ENCODE measurements at places on chromosomes 5 and 9. TPM values are rescaled to one million over a fixed set of nuclear protein-coding genes. Genes with fewer than 3 reads are reported as not detected.
A peak's percentile ranks its signal among the peaks of the same experiment; 100 is the strongest.

Gene CTSL
- 89.0 TPM for total RNA-seq

DNA sequence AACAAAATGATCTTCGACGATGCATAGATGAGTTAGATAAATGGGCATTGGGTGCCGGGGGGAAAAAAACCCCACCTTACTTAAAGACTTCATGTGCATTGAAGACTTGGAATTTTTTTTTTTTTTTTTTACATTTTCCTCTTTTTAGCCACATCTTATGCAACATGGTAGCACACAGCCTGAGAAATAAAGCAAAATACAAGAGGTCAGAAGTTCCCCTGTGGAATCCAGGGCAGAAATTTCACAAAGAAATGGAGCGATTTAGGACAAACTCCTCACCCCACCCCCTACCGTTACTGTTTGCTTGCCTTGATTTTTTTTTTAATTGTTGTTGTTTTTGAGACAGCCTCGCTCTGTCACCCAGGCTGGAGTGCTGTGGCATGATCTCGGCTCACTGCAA lies 153.2 kb downstream of the GOLPH3 start:
- no peaks in the 10 kb centered on the region for H3K27me3 ChIP-seq
- no peak for DNase-seq
- no peak overlapping the region for H3K27ac ChIP-seq
- no peaks in the 10 kb centered on the region for H3K36me3 ChIP-seq
- peaks cover 5% of the 10 kb centered on the region for H3K4me1 ChIP-seq

GRCh38 chr9:137493364-137494103 lies 34.4 kb upstream of the NSMF start:
- no peak overlapping the region for H3K27ac ChIP-seq
- H3K36me3 ChIP-seq: no peaks in the 10 kb centered on the region
- no peaks in the 10 kb centered on the region for H3K4me1 ChIP-seq
- no peak for DNase-seq
- no peak overlapping the region for H3K4me3 ChIP-seq
- H3K27me3 ChIP-seq: no peaks in the 10 kb centered on the region

DNA sequence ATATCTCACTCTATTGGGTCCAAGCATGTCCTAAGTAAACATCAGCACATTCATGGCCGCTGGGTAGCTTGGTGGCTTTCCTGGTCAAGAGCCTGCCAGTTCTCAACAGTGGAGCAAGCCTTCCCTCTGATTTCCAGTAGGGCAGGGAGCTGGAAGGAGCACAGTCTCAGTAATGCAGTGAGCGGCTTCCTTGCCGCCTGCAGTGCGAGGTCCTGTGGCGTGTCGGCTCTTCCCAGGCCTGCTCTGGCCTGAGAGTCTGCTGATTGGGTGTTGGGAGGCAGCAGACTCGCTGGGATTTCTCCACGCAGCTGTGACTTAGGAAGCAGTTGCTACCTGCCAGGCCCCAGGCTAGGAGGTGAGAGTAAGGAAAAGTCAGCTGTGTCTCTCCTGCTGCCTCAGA lies 51.3 kb downstream of the SPTAN1 start:
- peaks cover 10% of the 10 kb centered on the region for H3K36me3 ChIP-seq
- no peak overlapping the region for H3K27ac ChIP-seq
- no peaks in the 10 kb centered on the region for H3K4me1 ChIP-seq
- no peak for DNase-seq
- no peaks in the 10 kb centered on the region for H3K27me3 ChIP-seq
- no peak overlapping the region for H3K4me3 ChIP-seq

DNA sequence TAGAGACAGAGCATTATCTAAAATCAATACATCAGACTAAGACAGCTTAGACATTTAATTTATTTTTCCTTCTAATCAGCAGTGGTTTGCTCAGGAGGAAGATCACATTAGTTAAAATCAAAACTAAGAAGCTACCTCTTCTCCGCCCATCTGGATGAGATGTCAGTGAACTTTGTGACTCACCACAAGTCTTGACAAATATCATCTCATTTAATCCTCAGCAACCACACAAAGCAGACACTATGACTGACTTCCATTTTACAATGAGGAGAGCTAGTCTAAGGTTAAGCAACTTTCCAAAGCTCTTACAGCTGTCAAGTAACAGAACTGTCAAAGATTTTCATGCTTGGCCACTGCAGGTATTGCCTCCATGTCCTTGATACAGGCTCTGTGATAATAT lies 289.5 kb downstream of the DEPDC1B start:
- H3K4me3 ChIP-seq: no peak overlapping the region
- no peak for DNase-seq
- H3K36me3 ChIP-seq: no peaks in the 10 kb centered on the region
- H3K27ac ChIP-seq: no peak overlapping the region

- DNase-seq: peak; percentile 42
- H3K36me3 ChIP-seq: no peaks in the 10 kb centered on the region
- no peaks in the 10 kb centered on the region for H3K27me3 ChIP-seq
- no peak overlapping the region for H3K4me3 ChIP-seq
- H3K4me1 ChIP-seq: no peaks in the 10 kb centered on the region
- H3K27ac ChIP-seq: no peak overlapping the region
Observed at GRCh38 chr5:133406977-133407632, 205.2 kb downstream of the FSTL4 start.

Measured in breast epithelium (tissue), 4 donors.